H4 (cell line): ENCODE measurements at places on chromosomes 6 and 20. TPM values are rescaled to one million over a fixed set of nuclear protein-coding genes. Genes with fewer than 3 reads are reported as not detected.

DNA sequence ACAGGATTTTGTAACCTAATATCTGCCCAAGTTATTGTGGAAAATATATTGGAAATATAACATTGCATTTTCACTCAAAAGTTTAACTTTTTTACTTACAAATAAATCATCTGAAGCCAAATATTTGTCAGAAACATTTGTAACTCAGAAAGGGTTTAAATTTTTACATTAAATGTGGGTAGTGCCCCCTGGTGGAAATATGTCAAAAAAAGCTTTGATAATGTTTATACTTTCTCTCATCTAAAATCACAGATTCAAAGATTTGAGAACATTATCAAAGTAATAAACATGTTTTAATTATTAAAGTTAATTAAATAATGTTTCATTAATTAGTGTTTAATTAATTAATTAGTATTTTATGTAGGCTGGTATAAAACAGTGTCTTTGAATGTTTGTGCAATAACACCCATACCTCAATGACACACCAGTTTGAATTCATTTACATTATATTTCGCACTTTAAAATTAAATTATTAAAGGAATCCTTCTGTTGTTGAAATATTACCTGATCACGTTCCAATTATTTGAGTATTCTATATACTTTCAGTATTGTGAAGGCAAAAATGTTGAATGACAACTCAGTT, 320.1 kb upstream of the FKBP1C start:
- DNase-seq: no peak

GRCh38 chr6:158962371-158962770, 37.6 kb downstream of the RSPH3 start:
- no peak for DNase-seq

DNA sequence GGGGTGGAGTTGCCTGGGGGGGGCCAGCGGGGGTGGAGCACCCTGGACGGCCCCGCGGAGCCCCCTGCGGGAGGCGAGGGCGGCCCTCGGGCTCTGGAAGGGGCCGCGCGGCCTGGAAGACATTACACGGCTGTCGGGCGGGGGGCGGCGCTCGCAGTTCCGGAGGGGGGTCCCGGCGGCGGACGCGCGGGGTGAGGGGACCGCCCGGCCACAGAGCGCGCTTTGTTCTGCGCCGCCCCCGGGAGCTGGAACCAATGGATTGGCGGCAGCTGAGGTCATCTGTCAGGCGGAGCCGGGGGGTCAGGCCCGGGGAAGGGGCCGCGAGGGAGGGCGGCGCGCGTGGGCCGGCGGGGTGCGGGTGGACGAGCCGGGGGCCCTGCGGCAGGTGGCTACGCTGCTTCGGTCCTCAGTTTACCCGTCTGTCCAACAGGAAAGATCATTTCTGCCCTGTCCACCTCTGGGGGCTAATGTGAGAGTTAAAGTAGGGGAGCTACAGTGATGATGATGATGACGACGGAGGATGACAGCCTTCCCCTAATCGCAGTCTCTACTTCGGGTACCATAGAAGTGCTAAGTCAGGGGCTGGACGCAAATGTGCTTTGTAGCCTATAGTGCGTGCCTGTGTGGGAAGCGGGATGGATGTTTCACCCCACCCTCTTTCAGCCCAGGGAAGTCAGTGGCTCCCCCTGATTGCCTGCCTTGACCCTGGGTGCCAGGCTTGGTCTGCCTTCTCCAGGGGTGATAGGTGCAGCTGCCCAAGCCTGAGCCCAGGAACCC, 10.4 kb downstream of the SRXN1 start:
- DNase-seq: no peak

CLVS2 gene
- total RNA-seq: 0.04 TPM in 1 of 2 replicates, not detected in the other

DNA sequence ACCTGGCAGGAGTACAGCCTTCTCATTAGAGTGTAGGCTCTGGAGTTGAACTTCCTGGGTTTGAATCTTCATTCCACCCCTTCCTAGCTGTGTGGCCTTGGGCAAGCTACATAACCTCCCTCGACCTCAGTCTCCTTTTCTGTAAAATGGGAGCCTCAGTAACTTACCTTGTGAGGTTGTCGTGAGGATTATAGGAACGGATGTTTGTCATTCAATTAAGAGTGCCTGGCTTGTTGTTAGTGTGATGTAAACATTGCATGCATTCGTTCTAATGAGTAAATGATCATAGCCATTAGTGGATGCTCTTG, 45.2 kb downstream of the TOX2 start:
- DNase-seq: no peak

- DNase-seq: no peak
These were observed 24.4 kb upstream of the PRND start for GRCh38 chr20:4697189-4697830.

ZBTB46 gene
- total RNA-seq: 0.68 and 3.1 TPM in 2 replicates

BMP2 gene
- total RNA-seq: 0.97 and 1.1 TPM in 2 replicates

HSPA1L gene
- 0.85 and 1.0 TPM in 2 replicates for total RNA-seq

DNA sequence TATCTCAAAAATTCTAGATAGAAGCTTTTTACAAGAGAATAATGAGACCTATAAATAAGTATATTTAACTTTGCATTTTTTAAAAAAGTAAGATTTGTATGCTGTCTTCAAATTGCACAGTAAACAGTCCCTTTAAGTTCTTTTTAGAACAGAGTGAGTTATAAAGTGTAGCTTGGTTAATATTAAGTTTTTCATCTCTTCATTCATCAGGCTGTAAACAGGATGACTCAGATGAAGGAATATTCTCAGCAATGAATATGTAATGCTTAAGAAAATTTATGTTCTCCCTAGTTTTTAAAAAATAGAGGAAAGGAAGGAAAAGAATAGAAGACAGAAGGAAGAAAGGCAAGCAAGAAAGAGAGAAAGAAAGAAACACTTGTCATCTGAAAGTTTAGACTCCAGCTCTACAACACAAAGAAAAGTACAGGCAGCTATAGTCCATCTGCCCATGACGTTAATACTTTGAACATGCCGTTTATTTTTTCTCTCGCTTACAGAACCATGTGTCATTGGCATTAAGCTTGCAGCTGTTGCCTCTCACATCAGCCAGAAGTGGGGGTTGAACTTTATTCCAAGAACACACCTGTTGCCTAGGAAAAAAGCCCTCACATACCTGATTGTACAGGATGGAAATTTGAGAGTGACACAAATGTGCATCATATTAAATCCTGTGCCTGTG, 36.1 kb downstream of the CAP2 start:
- DNase-seq: no peak

PKHD1 gene
- total RNA-seq: not detected in 2 replicates

DNA sequence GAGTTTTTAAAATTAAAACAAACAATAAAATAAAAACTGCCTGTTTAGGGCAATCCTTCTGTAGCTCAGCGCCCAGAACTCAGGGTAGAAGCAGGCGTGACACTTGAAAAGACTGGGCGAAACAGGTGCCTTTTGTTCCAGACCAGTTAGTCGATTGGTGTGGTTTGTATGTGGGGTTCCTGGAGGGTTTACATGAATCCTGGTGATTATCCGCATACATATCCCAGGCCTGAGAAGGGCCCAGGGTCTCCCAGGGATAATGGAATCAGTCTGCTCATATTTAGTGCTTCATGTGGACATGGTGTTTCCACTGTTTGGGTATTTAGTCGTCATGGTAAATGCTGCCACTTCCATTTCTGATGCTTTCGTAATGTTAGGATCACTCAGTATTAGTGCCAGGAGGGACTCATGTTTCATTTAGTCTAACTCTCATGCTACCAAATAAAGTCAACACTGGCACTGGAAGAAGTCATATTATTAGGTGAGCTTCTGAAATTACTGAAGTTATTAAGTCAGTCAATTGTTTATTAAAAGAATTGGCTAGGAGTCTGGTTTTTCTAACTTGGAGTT, 116.5 kb downstream of the SAMD5 start:
- DNase-seq: no peak

TINAG gene
- not detected in 2 replicates for total RNA-seq

GSTA1 gene
- total RNA-seq: not detected in 2 replicates

DNA sequence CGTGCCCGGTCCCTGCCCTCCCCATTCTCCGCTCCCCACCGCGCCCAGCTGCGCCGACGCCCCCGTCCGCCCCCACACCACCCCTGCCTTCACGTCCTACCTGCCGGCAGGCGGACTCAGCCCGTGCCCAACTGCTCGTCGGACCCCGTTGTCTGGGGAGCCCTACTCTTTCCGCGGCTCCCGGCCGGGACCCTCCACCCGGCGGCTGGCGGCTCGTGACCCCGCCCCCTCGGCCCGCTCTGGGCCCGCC, at the start of gene SERAC1:
TSS of gene SERAC1 (minus strand) at position 223 of the 250 bp plus-strand sequence. CDS start 9,899 bp downstream, outside the sequence.
- DNase-seq: no peak

GRCh38 chr6:70839286-70840266, 117.3 kb downstream of the B3GAT2 start:
- no peak for DNase-seq
